ENCODE measurements at places on chromosomes 2 and 18. TPM values are rescaled to one million over a fixed set of nuclear protein-coding genes. Genes with fewer than 3 reads are reported as not detected.

DNA sequence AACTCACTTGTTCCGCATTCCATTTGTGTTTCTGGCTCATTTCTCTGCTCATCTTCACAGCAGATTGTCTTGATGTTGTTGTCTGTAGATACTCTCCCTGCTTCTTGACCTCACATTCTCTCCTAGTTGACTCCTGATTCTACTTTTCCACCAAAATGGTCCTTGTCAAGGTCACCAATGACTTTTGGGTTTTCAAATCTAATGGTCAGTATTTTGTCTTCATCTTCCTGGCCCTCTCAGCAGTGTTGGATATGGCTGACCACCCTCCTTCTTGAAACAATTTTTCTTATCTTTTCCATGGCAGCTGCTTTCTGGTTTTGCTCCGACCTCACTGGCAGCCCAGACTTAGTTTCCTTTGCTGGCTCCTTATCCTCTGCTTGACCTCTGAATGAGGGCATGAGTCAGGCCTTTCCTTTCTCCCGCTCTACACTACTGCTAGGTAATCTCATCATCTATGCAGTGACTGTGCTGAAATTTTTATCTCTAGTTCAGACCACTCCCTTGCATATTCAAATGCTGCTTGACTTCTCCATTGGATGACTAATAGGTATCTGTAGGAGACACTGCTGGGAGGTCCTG, 386.6 kb upstream of the SPRED2 start:
- no peak for DNase-seq

- DNase-seq: no peak
Measured at GRCh38 chr2:191645434-191646162, 32.3 kb upstream of the NABP1 start.

DNA sequence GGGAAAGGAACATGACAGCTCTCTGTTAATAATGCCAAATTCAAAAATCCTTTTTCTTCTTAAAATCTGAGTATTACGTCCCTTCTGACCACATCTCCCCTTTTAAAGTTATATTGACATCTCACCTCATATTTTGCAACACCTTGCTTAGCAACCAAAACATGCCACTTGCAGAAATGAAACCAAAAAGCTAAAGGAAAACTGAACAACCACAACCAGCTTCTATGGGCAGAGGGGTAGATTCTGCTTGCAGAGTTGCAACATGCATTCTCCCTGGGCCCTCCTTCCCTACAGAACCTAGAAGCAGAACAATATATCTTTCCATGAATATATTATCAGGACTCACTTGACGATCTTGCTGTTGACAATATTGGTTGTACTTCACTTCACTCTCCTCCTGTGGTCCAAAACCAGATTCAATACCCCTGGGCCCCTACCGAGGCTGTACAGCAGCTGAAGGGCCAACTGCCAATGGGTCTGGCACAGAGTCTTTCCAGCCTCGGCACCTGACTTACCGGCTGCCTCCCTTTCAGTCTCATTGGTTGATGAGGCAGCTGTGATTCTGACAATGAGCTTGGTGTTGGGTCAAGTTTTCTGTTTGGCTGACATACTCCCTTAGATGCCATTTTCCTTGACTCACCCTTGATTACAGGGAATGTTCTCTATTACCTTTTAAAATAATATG, 616.6 kb downstream of the ZEB2 start:
- no peak for DNase-seq

- DNase-seq: no peak
Measured at GRCh38 chr2:95539290-95539689, 52.5 kb upstream of the TRIM43 start.

GRCh38 chr2:101300164-101300563, 8.3 kb downstream of the RNF149 start:
- no peak for DNase-seq

Gene EGR4
- polyA plus RNA-seq: not detected

DNA sequence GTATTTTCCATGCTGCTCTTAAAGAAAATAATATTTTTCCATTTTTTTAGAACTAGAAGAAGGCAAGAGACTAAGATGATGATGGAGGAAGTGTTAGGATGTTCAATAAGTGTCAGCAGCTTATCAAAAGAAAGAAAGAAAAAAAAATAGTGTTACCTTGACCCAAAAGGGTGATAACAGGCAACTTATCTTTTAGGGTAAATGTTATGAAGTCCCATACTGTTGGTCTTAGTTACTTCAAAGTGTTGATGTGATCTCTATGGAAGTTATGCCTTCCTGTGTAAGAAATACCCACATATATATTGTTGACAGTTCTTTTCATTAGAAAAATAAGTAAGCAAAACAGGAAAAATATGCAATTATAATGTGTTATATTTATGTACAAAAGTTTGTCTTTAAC, 143.5 kb downstream of the OTX1 start:
- DNase-seq: no peak

DNA sequence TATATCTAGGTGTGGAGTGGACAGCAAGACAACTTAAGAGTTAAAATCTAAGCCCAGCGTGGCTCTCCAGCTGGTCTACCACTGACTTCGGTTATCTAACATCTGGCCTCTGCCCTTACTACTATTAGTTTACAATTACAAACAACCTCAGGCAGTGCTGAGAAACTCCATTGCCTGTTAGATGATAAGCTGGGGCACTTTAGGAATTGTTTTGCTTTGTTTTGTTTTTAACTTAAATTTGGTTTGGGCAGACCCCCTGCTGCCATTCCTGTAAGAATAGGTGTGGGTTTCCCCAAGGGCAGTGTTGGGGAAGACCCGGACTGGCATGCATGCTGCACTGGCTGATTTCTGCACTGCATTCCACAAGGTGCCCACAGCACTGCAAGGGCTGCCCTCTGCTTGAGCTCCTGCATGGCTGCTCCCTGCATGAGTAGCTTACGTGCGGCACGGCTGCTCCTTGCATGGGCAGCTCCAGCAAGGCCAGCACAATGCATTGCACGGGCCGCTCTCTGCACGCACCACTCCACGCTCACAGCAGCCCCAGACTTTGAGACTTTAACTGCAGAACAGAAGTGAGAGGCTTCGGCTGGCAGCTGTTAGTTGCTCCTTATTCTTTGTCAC, 74.2 kb upstream of the SERTAD2 start:
- DNase-seq: no peak

GRCh38 chr2:140550821-140551220, 1580.0 kb downstream of the LRP1B start:
- no peak for DNase-seq

Gene TCF7L1
- 34.6 TPM for polyA plus RNA-seq

- no peak for DNase-seq
Measured at GRCh38 chr2:25651066-25651465, 22.3 kb downstream of the DTNB start.

- no peak for DNase-seq
Measured at GRCh38 chr18:40690062-40690461, 1265.0 kb upstream of the PIK3C3 start.

Gene CDK15
- polyA plus RNA-seq: 0.99 TPM

Gene IL36B
- not detected for polyA plus RNA-seq

GRCh38 chr2:76073992-76074604, 363.4 kb upstream of the GCFC2 start:
- DNase-seq: no peak

GRCh38 chr2:135916207-135916606, 40.0 kb upstream of the MCM6 start:
- peak; percentile 45 for DNase-seq

DNA sequence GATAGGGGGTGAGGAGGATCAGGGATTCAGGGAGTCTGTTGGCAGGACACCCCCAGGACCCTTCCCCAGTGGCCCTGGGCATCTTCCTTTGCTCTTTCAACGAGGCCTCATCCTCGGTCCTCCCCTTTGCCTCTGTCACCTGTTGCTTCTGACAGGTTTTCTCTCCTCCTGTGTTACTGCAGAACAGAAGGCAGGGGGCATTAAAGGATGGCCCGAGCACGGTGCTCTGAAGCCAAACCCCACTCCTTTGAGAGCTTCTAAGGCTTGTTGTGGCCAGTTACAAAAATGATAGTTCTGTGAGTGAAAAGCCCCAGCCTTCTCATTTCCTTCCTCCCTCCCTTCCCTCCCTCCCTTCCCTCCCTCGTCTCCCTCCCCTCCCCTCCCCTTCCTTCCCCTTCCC, 82.5 kb downstream of the THNSL2 start:
- no peak for DNase-seq

DNA sequence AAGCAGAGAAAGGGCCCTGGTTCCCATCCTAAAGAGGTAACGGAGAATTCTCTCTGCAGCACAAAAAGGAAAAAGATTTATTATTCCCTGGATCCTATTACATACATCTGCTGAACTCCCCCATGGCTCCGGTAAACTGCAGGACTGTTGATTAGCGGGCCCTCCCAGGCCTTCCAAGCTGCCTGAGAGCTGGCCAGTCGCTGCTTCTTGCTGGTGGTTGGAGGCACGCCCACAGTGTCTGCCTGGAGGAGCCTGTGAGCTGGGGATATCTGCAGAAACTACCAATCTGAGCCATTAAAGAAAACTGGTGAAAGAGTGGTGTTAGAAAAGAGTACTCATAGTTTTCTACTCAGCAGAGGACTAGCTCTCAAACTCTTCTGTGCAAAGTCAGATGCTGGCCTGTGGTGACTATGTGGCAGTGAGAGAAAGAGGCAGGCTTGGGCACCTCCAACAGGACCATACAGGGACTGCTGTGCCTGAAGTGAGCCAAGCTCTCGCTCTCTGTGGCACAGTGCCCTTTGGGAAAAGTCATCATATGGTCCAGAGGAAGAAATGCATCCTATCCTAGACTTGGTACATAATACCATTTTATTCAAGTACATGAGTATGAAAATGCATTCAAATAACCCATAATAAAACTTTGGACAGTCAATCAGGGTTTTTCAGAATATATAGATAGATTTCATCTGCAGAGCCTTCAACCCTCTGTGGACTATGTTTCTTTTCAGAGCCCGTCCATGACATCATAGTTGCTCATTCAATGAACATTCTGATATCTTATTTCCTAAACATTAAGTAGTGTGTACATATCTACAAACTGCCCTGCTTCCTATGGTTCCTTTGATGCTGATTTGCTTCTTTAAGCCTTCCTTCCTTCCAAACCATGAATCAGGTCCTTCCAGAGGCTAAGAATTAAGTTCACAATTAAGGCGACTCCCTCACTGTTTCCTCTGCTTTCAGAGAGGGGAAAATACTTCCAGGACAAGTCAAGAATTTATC, 242.0 kb upstream of the LYPD1 start:
- no peak for DNase-seq

DNA sequence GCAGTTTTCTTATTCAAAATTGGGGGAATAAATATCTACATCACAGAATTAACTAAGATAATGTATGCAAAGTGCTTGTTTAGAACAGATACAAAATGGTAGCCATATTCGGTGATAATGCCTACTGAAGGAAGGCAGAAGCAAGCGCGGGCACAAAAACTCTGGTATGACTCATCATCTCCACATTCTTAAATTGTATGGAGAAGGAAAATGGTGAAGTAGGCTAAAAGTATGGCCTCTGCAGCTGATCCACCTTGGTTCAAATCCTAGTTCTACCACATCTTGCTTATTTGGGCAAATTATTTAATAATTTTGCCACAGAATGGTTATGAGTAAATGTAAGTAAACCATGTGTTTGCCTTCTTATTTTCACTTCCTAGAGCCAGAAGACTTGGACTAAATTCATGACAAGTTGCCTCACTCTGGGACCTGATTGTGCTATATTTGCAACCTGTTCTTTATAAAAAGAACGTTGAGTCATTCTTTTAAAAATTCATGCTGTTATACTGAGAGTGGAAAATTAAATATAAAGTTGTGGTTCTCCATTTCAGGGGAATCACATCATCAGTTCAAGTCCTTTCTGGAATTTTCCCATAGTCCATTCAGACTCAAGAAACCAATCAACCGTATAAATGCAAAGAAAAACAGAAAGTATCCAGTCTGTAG, 9.0 kb upstream of the CDK15 start:
- DNase-seq: no peak

Gene SERPINB3
- not detected for polyA plus RNA-seq

Gene DCC
- polyA plus RNA-seq: 0.09 TPM

Gene TLX2
- polyA plus RNA-seq: not detected

DNA sequence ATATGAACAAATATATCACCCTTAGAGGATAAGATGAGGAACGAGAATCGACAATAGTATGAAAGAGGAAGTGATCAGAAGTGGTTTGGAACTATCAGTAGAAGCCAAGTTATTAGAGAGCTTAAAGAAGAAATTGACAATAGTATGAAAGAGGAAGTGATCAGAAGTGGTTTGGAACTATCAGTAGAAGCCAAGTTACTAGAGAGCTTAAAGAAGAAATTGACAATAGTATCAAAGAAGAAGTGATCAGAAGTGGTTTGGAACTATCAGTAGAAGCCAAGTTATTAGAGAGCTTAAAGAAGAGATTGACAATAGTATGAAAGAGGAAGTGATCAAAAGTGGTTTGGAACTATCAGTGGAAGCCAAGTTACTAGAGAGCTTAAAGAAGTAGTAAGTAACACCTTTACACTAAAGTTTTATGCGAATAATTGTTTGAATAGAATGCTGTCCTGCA, 175.5 kb downstream of the ZNF407 start:
- no peak for DNase-seq

DNA sequence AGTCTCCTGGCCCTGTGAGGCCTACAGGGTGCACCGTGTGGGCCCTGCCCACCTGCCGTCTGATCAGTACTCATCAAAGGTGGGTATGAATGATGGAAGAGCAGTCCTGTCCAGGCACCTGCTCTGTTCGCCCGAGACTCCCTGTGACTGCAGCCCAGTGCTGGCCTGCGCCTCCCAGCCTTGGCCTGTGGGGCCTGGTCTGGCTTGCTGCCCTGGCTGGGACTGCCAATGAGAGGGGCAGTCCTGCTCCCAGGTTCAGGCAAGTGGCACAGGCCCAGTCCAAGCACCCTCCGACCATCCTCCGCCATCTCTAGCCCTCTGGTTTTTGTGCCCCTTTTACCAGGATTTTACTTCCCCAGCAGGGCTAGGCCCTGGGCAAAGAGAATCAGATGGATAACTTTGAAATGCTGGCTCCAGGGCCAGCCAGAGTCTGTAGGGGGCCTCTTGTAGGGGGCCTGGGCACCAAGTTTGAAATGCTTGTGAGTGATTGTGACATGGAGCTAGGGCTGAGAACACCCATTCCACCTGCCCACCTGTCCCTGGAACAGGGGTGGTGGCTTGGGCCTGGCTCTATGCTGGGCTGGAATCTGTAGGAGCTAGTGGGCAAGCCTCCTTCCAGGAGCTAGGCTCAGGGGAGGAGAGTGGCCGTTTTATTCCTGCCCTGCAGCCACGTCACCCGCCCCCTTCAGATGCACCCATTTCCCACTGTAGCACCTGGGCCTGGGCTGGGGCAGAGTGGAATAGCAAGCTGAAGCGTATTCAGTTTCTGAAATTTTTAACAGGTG, 8.7 kb upstream of the HS6ST1 start:
- no peak for DNase-seq

DNA sequence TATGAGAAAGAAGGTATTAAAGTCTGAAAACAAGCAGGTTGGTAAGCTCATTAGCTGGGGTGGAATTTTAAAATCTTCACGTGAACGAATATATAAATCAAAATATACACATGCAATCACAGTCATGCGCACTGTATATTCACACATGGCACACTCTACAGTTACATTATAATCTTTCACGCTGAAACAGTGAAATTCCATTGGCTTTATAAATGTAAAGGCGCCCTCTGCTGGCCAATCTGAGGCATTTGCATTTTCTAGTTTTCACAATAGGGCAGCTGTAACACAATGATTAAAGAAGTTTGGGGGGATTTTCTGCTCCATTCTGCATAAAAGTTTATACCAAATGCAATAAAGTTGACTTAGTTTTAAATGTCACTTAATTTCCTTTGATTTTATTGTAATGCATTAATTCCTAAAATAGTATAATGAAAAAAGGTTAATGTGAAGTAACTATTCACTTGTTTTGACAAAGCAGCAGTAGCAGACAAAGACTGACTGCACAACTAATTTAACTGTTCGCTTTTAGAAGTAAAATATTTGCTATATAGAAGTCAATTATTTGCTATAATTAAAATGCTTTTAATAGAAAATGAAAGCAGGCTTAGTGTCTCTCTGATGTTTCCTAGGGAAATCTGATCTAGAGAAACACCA, 17.2 kb downstream of the IFIH1 start:
- peak; percentile 41 for DNase-seq
